Activated CD8-positive, alpha-beta memory T cell treated with anti-CD3 and anti-CD28 coated beads, Interleukin-2, amount 50 U/mL, for 48 hours (primary cell): ENCODE measurements at places on chromosomes 5 and 9.

DNA sequence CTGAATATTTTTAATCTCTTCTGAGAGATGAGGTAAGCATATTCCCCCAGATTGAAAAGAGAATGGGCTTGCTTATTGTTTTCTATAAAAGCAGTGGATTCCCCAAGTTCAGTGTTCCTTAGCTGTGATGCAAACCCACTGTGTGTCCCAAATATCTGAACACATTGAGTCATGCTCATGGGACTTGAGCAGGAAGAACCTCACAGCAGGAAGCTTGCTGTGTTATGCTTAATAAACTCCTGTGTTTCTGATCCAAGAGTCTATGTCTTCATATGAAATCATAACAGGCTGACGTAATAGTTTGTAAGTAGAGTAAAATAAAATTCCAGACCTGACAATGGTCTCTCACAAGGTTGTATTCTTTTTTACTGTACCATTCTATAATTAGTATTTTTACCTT is 24.8 kb upstream of the LOX start:
- no peak for DNase-seq

- no peak for DNase-seq
Measured at GRCh38 chr5:170907758-170908157, 45.9 kb downstream of the RANBP17 start.

DNA sequence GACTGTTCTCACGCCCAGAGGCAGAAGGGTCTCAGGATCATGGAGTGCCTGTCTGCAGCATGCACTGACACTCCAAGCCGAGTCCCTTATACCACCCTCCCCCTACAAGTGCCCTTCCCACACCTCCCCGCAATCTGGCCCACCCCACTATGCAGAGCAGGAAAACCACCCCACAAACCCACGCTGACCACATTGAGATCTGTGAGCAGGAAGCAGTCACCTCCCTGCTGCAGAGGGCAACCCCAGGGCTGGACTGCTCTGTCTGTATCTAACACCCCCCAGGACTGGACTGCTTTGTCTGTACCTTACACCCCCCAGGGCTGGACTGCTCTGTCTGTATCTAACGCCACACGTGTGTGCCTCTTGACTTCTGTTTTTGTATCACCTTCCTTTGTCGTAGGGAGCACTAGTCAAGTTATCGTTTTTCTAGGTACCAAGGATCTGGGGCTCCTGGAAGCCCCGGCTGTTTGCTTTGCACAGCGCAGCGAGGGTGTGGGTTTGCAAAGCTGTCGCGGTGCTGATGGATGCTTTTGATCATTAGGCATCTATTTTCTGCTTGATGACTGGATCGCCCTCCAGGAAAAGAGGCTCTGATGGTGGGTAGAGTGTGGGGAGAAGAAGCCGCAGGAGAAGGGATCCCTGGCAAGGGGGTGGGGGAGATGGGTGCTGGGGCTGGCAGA is 21.5 kb downstream of the OLFM1 start:
- DNase-seq: no peak

- no peak for DNase-seq
Measured at GRCh38 chr9:100377015-100377414, 24.3 kb upstream of the TEX10 start.

DNA sequence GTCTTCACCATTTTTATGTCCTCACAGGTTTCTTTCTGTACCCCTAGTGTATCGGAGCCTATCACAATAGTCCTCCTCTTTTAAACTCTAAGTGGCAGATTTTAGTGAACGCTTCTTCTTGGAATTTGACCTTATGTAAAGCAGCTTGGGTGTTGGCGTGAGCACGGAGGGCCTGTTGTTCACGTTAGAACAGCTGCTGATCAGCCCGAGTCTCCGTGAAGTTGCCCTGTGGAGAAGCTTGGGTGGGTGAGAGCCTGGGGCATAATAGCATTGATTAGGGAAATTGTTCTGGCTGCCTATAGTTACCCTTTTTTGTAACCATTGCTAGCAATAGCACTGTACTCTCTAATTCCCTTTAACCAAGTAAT is 167.0 kb upstream of the OTULINL start:
- no peak for DNase-seq

- no peak for DNase-seq
Measured at GRCh38 chr9:14158916-14159315, 155.0 kb downstream of the NFIB start.

DNA sequence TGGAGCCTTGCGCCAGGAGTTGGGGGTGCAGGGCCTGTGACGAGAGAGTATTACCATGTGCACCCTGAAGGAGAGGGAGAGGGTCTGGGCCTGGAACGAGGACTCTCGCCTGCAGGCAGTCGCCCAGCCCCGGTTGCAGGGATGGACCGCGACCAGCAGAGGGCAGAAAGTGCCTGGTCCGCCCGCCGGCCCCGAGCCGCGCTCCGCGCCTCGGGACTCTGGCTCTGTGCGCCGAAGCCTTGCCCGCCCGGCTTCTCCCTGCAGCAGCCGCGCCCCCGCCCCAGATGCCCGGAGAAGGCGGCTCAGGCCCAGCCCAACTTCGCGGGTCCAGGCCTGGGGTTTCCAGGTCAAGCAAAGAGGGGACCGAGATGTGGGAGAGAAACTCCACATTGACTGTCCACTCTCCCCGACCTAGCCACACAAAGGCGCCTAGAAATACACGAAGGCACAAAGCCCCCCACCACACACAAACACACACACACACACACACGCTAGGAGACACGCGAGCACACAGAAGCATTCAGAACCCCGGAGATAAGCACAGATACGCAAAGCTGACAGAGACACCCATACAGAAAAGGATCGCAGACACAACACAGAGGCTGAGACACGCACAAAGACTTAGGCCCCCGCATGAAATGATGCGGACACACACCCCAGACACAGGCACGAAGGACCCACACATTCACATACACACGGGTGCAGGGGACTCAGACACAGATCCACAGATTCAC is 2.0 kb upstream of the LMX1B start:
- DNase-seq: peak; percentile 91

DNA sequence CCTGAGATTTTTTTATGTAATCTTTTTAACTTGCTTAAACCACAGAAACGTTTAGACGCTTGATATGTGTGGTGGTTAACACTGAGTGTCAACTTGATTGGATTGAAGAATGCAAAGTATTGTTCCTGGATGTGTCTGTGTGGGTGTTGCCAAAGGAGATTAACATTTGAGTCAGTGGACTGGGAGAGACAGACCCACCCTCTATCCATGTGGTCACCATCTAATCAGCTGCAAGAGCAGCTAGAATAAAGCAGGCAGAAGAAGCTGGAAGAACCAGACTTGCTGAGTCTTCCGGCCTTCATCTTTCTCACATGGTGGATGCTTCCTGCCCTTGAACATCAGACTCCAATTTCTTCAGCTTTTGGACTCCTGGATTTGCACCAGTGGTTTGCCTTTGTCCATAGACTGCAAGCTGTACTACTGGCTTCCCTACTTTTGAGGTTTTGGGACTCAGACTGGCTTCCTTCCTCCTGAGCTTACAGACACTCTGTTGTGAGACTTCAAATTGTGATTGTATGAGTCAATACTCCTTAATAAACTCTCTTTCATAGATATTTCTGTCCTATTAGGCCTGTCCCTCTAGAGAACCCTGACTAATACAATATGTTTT is 816.0 kb upstream of the CDH9 start:
- no peak for DNase-seq

GRCh38 chr9:94899464-94900221 is 173.1 kb downstream of the AOPEP start:
- DNase-seq: no peak

DNA sequence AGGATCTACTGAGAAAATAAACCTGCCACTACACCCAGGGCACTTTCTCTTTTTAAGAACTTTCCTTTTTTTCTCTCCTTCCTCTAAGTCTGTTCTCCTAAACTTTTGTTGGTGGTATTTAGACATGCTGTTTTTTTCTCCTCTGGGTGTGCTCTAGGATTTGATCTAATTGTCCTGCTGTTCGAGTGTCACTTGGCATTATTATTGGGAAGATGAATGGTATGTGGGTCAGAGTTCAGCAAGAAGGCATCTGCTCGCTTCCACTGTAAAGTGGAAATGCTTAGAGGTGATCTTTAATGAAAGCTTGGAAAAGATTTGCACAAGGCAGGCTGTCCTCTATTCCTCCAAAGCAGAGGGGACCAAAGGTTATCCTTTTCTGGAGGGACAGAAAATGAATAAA is 1.3 kb upstream of the PLPPR1 start:
- DNase-seq: no peak

- no peak for DNase-seq
Measured at GRCh38 chr9:129344641-129345495, 166.8 kb upstream of the IER5L start.

DNA sequence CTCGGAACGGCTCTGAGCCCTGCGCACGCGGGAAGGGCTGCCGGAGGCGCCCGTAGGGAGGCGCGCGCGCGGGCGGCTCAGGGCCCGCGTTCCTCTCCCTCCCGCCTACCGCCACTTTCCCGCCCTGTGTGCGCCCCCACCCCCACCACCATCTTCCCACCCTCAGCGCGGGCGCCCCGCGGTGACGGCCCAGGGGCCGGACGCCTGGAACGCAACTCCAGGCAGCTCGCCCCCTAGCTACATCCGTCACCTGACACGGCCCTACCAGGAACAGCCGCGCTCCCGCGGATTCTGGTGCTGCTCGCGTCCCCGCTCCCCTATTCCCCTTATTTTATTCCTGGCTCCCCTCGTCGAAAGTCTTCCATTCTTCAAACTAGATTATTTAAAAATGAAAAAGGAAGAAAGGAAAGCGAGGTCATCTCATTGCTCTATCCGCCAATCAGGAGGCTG is at the start of gene CDKN2B-AS1:
Gene CDKN2B-AS1 (plus strand): TSS at position 236 of the 450 bp plus-strand sequence.
- DNase-seq: peak; percentile 75

- no peak for DNase-seq
Measured at GRCh38 chr9:117405950-117406705, 8.7 kb downstream of the ASTN2 start.

DNA sequence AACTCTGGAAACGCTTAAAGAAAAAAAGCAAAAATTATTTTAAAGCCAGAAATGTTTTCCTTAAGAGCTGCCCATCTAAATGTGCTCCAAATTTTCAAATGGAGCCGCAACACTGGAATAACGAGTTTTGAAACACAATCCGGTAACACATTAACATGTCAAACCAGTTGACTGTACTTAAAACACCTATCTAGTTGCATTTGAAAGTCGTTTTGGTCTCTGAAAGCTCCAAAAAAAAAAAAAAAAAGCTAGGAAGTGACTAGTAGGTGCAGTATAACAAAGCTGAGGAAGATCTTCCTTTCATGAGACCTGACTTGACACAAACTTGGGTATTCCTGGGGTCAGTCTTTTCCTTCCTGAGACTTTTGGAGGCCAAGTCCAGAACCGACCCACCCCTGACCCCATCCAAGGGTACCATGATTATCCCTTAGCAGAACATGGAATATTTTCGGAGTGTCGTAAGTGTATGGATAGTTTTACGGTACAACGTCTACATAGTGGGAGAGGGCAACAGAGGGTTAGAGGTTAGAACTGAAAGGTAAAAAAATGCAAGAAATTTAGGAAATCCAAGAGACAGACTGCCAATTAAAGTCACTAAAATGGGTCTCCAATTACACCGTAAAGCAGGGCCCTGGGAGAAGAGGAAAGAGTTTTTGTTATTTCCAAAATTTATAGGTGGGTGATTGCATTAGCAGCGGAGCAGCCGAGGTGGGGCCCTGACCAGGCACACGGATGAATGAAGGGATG is 812 bp downstream of the CETN3 start:
- no peak for DNase-seq

DNA sequence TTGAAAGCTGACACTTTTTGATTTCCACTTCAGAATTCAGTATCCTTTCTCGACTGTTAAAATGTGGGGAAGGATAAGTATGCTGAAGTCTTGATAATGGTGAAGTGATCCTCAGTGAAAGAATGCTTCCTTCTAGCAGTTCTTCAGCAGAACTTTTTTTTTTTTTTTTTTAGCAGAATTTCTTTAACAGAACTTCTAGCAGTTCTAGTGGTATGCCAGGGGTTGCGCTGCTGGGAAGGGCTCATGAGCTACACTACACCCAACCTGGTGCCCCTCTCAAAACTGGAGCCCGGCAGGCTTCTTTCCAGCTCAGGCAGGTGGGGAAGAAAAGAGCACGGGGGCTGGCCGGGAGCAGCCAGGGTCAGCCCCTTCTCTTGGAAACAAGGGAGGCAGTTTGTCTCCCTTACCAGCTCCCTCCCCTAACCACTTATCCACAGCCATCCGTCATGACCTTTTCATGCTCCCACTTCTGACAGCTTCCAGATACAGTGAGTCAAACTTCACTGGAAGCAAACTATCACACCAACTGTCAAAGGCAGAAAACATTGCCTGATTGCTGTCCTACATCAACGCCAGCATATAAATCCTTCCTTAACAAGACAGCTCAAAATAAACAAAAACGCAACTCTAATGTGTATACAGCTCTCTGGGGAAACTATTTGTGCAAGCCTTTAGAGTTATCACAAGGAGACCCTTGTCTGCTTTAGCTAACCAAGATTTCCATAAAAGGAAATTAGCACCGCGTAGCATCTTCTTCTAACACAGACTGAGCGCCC is 211.5 kb downstream of the GAPVD1 start:
- no peak for DNase-seq

DNA sequence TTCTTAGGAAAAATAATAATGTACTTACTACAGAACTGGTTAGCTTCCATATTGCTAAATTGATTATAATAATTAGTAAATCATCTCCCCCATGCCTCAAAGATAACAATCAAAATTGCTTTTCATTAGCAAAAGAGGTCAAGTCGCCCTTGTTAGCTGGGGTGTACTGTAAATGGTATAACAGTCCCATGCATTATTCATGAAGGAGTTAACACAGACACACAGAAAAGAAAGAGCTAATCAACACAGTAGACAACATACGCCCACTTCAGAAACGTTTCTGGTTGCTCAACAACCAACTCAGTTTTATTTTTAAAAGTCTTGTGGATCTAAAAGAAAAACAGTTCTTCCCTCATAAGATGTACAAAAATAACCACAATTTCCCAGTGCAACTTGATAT is 100.2 kb downstream of the MPDZ start:
- DNase-seq: no peak

DNA sequence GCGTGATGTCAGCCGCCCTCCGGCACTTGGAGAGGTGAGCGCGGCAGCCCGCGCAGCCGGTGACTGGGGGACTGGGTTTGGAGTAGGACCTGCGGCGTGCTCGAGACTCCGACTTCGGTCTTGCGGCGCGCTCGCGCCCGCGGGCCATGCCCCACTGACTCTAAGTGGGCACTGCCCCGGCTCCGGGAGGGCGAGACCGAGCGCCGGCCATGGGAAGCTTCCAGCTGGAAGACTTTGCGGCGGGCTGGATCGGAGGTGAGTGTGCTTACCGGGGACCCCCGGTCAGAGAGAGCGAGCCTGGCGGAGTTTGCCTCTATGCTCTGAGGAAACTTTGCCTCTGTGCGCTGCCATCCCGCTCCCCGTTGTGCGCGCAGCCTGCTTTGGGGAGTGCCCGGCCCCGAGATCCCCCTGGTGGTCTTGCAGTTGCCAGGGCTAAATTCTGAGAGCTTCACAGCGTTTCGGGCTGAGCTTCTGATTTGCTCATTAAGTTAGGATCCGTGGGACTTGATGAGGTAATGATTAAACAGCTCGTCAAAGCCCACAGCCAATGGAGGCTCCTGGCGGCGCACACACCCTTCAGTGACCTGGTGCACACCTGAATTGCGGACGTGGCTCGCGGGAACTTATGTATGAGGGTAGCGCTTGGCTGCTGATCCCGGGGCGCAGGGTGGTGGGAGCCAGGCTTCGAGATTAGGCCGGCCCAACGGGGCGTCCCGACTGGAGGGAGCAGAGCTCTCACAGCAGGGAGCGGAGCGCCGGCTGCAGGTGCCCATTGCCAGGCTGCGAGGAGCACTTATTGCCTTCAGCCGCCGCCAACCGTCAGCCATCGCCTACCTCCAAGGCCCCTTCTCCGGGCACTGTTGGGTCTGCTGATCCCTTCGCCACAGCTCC is at the start of gene SLC25A48:
Gene SLC25A48 (plus strand): TSS at position 25 of the 891 bp plus-strand sequence. CDS start 185 bp downstream, at position 210.
- peak; percentile 77 for DNase-seq
